ENCODE measurements at places on chromosomes 16 and 17.

- no peak for DNase-seq
Measured at GRCh38 chr17:12568358-12569251, 97.1 kb upstream of the MYOCD start.

GRCh38 chr16:81574168-81574567, 129.6 kb downstream of the CMIP start:
- DNase-seq: no peak

DNA sequence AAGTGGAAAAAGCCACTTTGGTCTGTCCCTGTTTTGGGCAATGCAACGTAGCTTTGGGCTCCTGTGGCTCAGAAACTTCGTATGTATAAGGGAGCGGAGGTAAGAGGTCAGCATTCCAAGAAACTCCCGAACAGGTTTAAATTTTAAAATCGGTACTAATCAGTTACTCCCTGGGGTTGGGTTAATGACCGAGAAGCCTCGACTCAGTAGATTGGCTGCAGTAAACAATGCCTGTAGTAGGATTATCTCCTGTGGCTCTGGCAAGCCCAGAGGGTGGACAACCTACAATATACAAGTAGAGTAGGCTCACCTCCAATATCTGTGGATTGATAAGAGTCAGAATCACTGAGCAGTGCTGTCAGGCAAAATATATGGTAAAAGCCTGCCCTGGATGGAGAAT, 1.6 kb upstream of the GNA13 start:
- DNase-seq: no peak

DNA sequence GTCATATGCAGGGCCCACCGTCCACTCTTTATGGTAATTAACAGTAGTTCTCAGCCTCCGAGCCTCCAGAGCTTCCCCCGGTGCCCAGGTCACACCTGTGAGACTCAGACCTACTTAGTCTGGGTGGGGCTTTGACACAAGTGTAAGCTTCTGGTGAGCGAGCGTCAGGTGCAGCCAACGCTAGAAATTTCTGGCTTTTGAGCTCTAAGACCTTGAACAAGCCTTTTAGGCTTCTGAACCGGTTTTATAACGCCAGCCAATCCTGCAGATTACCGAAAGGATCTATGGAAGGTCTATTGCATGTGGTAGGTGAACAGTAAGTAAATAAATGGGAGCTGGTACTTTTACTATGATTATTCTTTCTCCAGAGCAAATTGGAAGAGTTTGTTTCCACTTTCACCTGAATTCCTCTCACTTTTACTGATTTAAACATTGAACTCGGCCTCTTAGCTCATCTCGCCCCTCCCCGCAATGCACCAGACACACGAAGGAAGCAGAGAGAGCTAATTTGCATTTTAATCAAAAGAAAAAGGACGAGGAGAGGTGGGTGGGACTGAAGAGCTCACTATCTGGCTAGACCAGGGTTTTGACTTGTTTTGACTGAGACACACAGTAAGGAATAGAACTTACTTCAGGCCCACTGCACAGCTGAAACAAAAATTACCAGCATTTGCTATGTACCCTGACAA, 47.1 kb downstream of the ABAT start:
- peak; percentile 12 for DNase-seq

DNA sequence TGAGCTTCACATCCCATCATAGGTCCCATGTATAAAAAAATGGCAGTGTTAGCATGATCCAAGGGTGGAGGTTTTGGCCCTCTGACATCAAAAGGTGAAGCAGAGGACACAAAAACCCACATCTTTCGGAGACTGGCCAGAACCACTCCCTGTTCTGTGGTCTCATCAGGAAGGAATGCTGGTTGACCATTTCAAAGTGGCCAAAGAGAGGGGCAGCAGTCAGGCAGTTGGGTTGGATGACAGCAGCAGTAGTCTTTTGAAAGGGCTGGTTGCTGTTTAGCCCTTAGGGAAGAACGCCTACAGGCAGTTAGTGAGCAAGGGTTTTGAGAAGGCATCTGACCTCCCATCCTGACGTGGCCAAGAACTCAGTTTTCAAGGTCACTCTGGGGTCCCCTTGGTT, 40.5 kb downstream of the LCMT1 start:
- no peak for DNase-seq

Data from HAP-1 (cell line).